Activated gamma-delta T cell (primary cell): ENCODE measurements at places on chromosomes 16 and 17.

GRCh38 chr16:75727221-75727620, 931 bp upstream of the CPHXL start:
- DNase-seq, result no peak

GRCh38 chr16:73202161-73202729, 154.3 kb upstream of the ZFHX3 start:
- DNase-seq, result no peak

- no peak for DNase-seq
Observed at GRCh38 chr16:49854796-49855203, 1.1 kb downstream of the ZNF423 start.

DNA sequence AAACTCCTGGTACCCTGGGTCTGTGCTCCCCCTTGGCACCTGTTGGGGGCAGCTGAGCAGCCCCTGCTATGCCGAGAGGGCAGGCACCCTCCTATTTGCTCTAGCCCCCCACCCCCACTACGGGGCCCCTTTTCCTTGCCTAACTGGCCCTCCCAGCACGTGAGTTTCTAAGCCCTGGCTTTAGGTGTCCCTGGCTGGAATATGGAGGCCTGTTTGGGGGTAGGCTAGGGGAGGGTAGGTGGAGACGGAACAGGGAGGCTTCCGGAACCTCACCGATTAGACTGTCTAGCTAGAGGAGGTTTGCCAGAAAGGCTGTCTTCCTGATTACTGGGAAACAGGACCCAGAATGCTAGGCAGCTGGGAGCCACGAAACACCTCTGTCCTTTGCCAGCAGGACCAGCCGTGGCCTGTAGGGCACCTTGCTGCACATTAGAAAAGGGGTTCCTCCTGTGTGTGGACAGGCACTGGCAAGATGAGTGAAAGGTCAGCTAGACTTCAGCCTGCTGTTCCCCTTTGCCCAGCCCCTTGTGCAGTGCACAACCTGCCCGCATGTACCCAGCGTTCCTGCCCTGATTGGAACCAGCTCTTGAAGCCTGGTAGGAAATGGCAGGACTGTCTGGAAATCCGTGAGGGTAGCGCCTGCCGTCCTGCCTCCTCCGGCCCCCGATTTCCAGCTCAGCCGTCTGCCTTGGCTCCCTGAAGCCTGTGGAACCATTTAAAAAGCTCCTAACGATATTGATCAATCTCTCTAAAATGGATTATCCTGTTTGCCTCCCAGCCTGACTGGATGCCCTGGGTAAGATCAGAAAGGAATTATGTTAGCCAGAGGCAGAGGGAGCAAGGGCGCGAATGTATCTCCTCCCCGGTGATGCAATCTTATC, 83.4 kb upstream of the GSE1 start:
- no peak for DNase-seq

GRCh38 chr16:46729326-46729995, 18.7 kb downstream of the MYLK3 start:
- no peak for DNase-seq

DNA sequence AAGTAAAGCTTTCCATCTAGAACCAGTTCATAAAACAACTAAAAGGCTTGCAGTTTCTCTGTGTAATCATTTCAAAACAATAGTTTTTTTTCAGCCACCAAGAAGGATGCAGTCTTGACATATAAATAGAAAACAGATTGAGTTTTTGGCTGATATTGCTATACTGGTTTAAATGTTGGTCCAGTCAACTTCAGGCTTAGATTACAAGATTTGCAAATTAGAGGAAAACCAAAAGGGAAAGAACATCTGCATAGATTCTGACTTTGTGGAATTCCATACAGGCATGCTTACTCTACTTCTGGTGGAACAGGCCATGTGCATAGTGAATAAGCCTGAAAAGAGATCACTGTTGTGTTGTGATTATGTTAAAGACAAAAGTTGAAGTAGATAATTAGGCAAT, 150.3 kb downstream of the BCAS3 start:
- no peak for DNase-seq

- DNase-seq, result no peak
Observed at GRCh38 chr17:31397256-31397939, 5.9 kb downstream of the RAB11FIP4 start.

- no peak for DNase-seq
Observed at GRCh38 chr17:67435122-67435521, 58.0 kb downstream of the PITPNC1 start.

- DNase-seq, result no peak
Observed at GRCh38 chr16:68503334-68503733, 35.8 kb upstream of the ZFP90 start.

DNA sequence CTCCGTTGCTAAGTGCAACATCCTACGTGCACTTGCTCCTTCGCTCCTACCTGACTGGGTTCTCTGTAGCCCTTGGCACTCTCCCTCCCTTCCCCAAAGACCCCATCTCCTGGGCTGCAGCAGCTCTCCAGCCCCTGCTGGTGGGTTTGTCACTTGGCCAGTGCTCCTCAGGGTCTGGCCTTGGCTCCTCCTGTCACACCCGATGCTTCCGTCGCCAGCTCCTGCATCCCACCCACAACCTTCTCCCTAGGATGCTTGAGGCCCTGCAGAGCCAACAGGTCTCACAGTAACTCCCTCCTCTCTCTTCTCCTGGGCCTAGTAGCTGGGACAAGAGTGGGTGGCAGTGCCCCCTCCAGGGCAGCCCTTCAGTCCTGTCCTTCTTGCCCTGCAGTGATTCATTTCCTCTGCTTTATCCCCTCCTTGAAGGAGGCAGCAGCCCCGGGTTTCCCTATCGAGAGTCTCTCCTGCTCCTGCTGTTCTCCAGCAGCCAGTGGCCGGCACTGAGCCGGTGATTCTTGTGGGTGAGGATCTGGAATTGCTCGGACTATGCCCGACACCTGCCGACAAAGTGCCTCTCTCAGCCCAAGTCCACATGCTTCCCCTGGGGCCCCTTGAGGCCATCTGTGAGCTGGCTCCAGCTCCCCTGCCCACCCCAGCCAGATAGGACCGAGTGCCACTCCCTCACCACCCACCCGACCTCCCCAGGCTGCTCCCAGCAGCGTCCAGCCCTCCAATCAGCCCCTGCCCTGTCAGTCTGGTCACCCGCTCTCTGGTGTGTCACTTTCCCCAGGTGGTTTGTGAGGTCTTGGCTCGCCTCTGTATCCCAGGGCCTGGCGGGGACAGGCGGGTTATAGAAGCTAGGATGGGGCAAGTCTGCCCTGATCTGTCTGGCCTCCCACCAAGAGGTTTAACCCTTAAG, 3.8 kb downstream of the LITAFD start:
- no peak for DNase-seq

GRCh38 chr17:4534928-4535666, 20.1 kb downstream of the MYBBP1A start:
- no peak for DNase-seq

- DNase-seq, result no peak
Observed at GRCh38 chr17:4109449-4109848, 33.4 kb downstream of the ZZEF1 start.

GRCh38 chr16:88466175-88466862, 13.2 kb downstream of the ZFPM1 start:
- no peak for DNase-seq

- no peak for DNase-seq
Observed at GRCh38 chr17:30292286-30292858, 628 bp upstream of the BLMH start.

DNA sequence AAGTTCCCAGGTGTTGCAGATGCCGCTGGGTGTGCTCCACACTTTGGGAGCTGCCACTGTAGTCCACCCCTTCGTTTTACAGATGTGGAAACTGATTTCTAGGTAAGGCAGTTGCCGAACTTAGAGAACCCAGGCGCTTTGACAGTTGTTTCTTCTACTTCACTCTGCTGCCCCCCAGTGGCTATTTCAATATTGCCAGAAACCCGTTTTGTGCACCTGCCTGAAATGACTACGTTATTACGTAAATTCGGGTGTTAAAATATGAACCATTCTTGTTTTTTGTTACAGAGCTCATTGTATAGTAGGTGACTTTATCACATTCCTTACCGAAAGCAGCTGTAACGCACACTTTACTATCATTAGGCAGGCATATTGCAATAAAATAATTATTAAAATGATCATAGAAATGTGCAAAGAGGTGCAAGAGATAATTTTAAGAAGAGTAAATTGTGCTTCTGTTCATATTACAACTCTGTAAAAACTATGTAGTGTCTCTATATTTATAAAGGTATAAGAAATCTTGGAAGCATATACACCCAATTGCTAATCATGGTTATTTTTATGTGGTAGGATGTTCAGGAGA, 44.9 kb downstream of the OTOA start:
- DNase-seq, result no peak

- DNase-seq, result no peak
Observed at GRCh38 chr16:4109250-4109736, 6.9 kb downstream of the ADCY9 start.

DNA sequence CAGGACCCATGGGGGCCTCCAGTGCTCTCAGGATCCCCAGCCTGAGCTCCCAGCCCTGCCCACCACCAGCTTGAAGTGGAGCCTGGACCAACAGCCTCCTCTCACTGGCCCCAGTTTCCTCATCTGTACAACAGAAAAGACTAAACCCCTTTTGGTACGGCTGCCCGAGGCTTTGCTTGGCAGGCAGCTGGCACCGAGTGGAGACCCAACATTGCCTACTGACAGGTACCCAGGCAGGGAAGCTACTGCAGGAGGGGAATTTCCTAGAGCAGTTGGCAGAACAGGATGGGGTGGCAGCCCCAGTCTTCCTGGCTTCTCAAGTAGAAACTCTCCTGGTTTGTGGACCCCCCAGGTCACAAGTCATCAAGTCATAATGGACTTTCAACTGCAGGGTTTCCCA, 14.2 kb downstream of the SREBF1 start:
- no peak for DNase-seq

- DNase-seq, result no peak
Observed at GRCh38 chr17:72266112-72266775, 145.4 kb downstream of the SOX9 start.

- DNase-seq, result no peak
Observed at GRCh38 chr16:88048985-88049384, 97.8 kb downstream of the BANP start.

GRCh38 chr17:75604034-75604695, 16.6 kb downstream of the MYO15B start:
- DNase-seq, result no peak

GRCh38 chr16:86355951-86356350, 154.4 kb upstream of the FOXF1 start:
- DNase-seq, result no peak

- no peak for DNase-seq
Observed at GRCh38 chr16:86064431-86065250, 165.7 kb downstream of the IRF8 start.

DNA sequence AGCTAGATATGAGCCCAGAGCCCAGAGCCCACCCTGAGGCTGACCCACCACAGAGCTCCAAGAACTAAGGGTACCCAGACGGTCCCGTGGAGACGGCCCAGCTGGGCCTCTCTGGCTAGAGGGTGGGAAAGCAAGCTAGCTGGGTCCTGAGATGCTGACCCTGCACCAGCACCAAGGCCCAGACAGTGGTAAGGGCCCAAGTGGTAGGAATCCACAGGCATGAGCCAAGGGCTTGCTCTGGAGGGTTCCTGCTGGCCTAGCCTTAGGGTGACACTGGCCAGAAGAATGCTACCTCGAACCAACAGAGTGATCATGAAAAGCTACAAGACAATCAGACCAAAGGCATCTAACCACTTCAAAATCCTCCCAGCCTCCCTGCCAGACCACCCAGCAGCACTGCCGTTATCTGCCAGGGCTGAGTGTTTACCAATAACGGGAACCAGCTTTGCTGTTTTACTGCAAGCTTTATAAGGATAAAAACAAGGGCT, 13.2 kb downstream of the HIC1 start:
- DNase-seq, result no peak

GRCh38 chr17:8029121-8029520, 9.7 kb upstream of the ALOX15B start:
- DNase-seq, result no peak

GRCh38 chr17:50471009-50471905, 2.6 kb upstream of the CHAD start:
- no peak for DNase-seq

- no peak for DNase-seq
Observed at GRCh38 chr16:80656161-80656560, 115.4 kb downstream of the DYNLRB2 start.

- no peak for DNase-seq
Observed at GRCh38 chr16:12538667-12539091, 265.0 kb downstream of the CPPED1 start.

DNA sequence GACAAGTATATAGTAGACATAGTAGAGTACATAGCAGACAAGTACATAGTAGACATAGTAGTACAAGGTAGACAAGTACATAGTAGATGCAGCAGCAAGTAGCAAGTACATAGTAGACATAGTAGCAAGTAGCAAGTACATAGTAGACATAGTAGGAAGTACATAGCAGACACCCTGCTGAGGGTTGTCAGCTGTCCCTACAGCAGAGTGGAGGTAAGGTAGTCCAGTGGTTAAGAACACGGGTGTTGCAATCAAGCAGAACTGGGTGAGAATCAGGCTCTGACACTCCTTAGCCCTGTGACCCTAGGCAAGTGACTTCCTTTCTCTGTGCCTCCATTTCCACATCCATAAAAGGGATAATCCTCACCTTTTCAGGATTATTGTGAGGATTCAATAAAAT, 94.7 kb downstream of the NOG start:
- no peak for DNase-seq

GRCh38 chr16:83853834-83854233, 45.1 kb upstream of the MLYCD start:
- DNase-seq, result no peak

GRCh38 chr17:81277946-81278693, 17.0 kb downstream of the SLC38A10 start:
- DNase-seq, result no peak

DNA sequence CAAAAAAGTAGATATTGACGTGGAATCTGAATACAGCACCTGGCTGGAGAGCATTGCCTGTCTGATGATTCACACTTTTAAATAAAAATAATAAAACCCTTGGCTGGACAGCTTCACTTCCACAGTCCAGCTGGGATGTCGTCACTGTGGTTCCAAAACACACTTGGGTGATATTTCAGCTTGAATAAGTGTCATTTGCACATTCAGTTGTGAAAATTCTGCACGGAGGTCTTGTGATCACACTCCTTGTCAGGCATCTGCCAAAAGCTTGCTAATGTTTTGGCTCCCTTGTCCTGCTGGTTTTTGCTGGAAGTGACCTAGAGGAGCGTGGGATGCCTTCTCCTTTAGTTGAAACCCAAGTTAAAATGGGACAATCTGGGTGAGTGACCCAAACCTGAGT, 60.7 kb downstream of the PCTP start:
- DNase-seq, result no peak

DNA sequence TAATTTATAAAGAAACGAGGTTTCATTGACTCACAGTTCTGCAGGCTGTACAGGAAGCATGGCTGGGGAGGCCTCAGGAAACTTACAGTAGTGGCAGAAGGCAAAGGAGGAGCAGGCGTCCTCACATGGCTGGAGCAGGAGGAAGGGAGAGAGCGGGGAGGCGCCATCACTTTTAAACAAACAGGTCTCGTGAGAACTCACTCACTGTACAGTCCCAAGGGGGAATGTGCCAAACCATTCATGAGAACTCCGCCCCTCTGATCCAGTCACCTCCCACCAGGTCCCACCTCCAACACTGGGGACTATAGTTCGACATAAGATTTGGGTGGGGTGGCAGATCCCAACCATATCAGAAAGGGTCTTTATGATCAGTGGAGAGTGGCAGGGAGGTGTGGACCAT, 392.4 kb upstream of the TNRC6C start:
- DNase-seq, result no peak

GRCh38 chr16:64870859-64871258, 251.0 kb downstream of the CDH11 start:
- no peak for DNase-seq

GRCh38 chr16:4389051-4389955, 17.7 kb downstream of the VASN start:
- no peak for DNase-seq
